CD4-positive, alpha-beta T cell (primary cell): ENCODE measurements at places on chromosomes 11 and 22. TPM values are rescaled to one million over a fixed set of nuclear protein-coding genes. Genes with fewer than 3 reads are reported as not detected.

- DNase-seq: no peak
Measured at GRCh38 chr11:124310721-124311120, 3.0 kb downstream of the OR8D1 start.

GRCh38 chr11:128026596-128026995, 560.8 kb downstream of the ETS1 start:
- no peak for DNase-seq

GRCh38 chr11:126547691-126548090, 192.2 kb downstream of the ST3GAL4 start:
- no peak for DNase-seq

DNA sequence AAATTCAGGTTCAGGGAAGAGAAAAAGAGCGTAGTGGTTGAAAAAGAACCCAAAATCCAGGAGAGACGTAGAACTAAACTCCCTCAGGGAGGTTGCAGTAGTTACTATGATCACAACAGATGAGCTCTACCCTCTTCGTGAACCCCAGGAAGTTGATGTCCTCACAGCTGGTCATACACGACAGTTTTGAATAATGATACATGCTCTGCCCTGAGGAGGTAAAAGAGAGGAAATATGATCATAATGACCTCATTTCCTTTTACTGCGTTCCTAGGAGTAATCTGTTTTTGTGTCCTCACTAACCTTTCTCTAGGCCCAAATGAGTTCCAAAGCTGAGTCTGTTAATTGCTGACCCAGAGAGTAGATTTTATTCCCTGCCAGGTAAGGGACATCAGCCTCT, 1.3 kb downstream of the PATE2 start:
- no peak for DNase-seq

- no peak for DNase-seq
Measured at GRCh38 chr11:121814962-121815361, 301.1 kb downstream of the BLID start.

GRCh38 chr11:3946455-3947017, 91.1 kb downstream of the STIM1 start:
- DNase-seq: peak; percentile 24

DNA sequence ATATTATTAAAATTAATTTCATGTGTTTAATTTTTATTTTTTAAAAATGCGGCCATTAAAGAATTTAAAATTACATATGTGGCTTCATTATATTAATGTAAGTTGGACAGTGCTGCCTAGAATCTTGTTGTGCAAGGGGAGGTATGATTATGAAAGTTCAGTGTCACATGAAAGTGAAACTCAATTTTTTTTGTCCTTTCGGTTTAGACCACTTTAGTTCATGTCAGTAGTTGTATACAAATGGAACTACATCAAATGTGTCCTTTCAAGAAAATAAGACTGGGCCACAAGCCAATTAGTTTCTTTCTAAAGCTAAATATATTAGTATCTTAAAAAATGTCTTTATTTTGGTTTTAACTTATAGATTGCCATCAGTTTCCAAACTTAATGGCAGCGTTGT, 35.7 kb downstream of the TBCEL start:
- DNase-seq: no peak

DNA sequence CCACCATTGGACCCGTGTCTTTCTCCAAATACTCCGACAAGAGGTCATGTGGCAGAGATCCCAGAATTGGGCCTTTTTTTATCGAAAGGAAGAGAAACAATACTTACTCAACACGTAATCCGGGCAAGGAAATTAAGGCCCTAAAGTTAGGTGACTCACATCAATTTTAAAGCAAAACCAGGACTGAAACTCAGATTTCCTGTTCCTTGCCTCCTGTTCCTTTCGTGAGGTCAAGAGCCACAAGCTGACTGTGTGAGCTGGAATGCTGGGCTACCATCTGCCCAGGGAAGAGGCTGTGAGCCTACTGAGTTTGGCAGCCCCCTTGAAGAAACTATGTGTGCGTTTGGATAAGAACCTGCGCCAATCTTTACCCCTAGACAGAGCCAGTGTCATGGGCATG, 27.1 kb upstream of the MRGPRX2 start:
- no peak for DNase-seq

DNA sequence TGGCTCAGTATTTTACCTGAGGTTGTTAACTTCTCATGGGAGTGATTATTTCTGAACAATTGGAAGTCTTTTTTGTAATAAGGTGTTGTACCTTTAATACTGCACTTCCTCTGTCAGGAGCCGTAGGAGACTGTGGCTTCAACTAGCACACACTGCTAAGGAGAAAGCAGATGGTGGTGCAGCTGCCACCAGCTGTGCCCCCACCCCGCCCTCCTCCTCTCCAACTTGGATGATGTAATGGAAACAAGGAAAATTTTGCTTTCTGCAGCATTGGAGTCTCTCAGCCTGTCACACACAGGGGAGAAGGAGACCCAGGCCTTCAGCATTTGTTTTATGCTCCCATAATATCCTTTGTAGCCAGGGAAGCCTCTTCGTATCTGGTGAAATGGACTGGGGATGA, 91.2 kb downstream of the TEAD1 start:
- no peak for DNase-seq

GRCh38 chr11:72223615-72224563, 678 bp upstream of the INPPL1 start:
- peak; percentile 79 for DNase-seq

DNA sequence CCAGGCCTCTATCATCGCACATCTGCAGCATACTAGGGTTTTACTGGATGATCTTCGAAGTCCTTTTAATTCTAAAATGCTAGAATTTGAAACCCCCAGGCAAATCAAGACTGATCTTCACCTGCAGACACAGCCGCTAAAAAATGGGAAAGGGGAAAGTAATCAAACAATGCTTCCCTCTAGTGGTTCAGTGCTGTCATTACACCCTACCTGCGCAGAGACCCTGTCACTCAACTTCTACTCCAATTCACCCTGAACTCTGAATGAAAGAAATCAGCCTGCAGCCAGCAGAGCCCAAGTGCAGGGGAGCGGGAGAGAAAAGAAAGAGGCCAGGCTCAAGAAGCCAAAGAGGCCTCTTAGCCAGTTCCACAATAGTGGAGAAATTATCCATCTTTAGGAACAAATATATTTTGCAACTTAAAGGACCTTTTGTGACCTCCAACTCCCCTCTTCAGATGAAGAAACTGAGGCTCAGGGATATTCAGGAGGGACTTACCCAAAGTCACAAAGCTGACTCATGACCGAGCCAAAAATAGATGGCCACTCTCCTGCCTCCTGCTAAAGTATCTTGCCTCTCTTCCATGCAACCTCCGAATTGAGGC, 33.0 kb downstream of the SERGEF start:
- DNase-seq: peak; percentile 64

GRCh38 chr22:39405346-39406085, 5.9 kb downstream of the TAB1 start:
- DNase-seq: no peak

GRCh38 chr11:109275931-109276330, 146.1 kb upstream of the C11orf87 start:
- no peak for DNase-seq

DNA sequence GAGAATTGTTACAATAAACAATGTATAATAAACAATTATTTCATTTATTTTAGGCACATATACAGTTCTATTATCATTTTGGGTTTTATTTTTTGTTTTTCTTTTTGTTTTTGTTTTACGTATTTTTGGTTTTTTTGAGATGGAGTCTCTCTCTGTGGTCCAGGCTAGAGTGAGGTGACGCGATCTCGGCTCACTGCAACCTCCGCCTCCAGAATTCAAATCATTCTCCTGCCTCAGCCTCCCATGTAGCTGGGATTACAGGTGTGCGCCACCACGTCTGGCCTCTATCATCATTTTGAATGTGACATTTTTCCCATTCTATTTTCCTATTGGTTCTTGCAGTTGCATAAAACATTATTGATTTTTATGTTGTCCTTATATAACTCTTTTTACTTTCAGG, 20.4 kb upstream of the OR52A1 start:
- no peak for DNase-seq

DNA sequence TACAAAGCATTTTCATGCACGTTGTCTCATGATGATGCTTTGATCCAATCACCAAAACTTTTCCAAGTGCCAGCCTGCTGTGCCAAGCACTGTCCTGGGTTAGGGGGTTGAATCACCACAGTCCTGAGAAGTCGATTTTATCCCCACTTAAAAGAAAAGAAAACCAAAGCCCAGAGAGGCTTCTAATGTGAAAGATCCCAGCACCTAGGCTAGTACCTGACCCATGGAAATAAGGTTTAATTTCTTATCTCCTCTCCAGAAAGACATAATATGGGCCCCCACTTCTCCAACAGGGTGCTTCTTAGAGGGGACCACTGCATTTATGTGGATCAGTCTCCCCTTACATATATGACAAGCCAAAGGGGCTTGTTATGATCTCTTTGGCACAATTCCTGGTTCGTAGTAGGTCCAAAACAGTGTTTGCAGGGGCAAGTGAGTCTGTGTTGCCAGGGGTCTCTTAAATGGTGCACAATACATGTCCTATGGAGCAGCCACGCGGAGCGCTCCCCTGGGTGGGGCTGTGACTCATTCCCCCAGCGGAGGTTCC, 1.9 kb upstream of the BCL9L start:
- DNase-seq: peak; percentile 35

- no peak for DNase-seq
Measured at GRCh38 chr11:35887737-35888136, 56.1 kb upstream of the LDLRAD3 start.

DNA sequence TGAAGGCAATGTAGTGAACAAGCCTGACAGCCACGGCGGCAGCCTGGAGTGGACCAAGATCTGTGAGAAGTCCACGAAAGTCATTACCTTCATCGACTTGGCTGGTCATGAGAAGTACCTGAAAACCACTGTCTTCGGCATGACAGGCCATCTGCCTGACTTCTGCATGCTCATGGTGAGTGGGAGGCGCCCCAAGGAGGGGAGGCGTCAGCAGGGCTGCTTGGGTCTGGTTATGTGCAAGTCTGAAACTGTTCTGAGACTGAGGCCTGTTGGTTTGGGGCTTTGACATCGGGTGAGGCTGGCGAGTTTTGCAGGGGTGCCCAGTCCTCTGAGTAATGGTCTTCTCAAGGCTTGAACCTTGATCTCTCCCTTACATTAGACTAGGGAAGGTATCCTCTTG, 11.1 kb downstream of the GTPBP1 start:
- DNase-seq: no peak

GRCh38 chr11:73787051-73787642, 527 bp upstream of the MRPL48 start:
- no peak for DNase-seq

DNA sequence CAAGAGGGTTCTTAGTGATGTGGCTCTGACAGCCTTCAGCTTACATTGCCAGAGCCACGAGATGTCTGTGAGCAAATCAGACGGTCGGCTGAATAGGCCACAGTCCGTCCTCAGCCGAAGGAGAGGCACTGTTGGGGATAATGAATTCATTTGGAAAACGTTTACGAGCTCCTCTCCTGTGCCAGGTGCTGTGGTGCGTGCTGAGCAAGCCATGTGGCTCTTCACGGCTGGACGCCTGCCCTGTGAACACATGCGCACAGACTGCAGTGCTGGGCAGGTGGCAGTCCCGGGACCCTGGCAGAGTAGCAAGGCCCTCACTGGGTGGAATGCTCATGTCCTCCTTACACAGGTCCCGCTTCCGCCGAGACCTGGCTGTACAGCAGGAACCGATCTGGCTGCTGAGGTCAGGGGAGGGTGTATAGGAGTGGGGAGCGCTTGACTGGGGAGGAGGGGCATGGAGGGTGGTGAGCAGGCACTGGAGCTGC, 6.8 kb downstream of the TBC1D22A start:
- no peak for DNase-seq

GRCh38 chr22:43829904-43830851, 18.1 kb upstream of the EFCAB6 start:
- no peak for DNase-seq

DNA sequence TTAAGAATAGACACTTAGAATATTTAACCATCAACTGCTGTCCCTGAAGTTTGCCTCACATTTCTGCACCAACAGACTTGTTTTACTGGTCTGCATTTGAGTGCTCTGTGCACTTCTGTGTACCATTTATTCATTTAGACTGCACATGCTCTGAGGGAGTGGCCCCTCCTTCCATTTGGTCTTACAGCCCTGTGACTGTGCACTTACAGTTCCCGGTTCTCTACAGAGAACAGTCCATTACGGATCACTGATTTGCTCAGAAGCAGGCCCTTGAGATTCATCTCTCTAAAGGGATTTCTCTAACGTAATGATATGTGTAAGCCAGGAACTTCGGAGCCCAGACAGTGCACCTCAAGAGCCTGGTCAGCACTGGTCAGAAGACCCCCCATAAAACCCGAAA, 247.3 kb upstream of the BLID start:
- DNase-seq: no peak

- no peak for DNase-seq
Measured at GRCh38 chr11:117743121-117743815, 53.7 kb downstream of the DSCAML1 start.

GRCh38 chr11:62984451-62984991, at the start of gene SLC22A6:
Gene SLC22A6, minus strand, starts transcription at chr11:62984967. Its CDS starts 277 bp downstream, at chr11:62984690.
- DNase-seq: no peak

DNA sequence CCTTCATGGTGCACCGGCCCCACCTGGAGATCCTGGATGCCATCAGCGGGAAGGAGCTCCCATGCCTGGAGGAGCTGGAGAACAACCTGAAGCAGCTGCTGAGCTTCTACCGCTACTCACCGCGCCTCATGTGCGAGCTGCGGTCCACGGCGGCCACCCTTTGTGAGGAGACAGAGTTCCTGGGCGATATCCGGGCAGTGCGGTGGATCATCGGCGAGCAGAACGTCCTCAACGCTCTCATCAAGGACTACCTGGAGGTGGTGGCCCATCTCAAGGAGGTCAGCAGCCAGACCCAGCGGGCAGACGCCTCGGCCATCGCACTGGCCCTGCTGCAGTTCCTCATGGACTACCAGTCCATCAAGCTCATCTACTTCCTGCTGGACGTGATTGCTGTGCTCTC, 59.2 kb downstream of the SYT13 start:
- DNase-seq: no peak

- peak; percentile 50 for DNase-seq
Measured at GRCh38 chr11:124799348-124800225, 619 bp downstream of the MSANTD2 start.

GRCh38 chr22:48500471-48501230, 1327.0 kb downstream of the BRD1 start:
- no peak for DNase-seq

DNA sequence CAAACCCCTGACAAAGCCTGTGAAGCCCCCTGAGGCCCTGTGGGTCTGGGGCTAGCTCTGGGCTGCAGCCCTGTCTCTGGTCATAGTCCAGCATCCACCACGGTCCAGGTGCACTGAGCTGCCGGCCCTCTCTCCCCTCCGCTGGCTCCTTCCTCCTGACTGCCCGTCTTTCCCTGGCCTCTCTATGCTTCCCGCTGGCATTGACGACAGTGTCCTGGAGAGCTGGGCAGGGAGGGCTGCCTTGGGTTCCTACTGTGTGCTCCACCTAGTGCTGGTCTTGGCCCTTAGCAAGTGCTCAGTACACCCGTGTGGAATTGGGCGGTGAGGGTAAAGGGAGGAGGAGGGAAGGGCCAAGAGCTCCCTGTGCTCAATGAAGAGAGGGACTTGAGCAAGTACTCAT, 868 bp upstream of the MYEOV start:
- no peak for DNase-seq

The CALCB gene
- total RNA-seq: 0.30 TPM

The ASCL2 gene
- not detected for total RNA-seq

The SPECC1L gene
- 31.8 TPM for total RNA-seq

The ALDH3B1 gene
- total RNA-seq: 0.44 TPM

The OTOG gene
- not detected for total RNA-seq

The HMOX1 gene
- total RNA-seq: 1.5 TPM

The CD3G gene
- 102 TPM for total RNA-seq

The PRSS23 gene
- total RNA-seq: not detected

The TEF gene
- total RNA-seq: 2.6 TPM

The MFRP gene
- total RNA-seq: not detected

The GTSE1 gene
- 0.89 TPM for total RNA-seq

The BCO2 gene
- 1.1 TPM for total RNA-seq

The OR52E4 gene
- total RNA-seq: not detected

The FHIP1B gene
- total RNA-seq: 27.7 TPM

The OR8G1 gene
- not detected for total RNA-seq
